Smooth muscle cell of the brain vasculature (primary cell): ENCODE measurements at places on chromosomes 5 and 9.
A peak's percentile ranks its signal among the peaks of the same experiment; 100 is the strongest.

DNA sequence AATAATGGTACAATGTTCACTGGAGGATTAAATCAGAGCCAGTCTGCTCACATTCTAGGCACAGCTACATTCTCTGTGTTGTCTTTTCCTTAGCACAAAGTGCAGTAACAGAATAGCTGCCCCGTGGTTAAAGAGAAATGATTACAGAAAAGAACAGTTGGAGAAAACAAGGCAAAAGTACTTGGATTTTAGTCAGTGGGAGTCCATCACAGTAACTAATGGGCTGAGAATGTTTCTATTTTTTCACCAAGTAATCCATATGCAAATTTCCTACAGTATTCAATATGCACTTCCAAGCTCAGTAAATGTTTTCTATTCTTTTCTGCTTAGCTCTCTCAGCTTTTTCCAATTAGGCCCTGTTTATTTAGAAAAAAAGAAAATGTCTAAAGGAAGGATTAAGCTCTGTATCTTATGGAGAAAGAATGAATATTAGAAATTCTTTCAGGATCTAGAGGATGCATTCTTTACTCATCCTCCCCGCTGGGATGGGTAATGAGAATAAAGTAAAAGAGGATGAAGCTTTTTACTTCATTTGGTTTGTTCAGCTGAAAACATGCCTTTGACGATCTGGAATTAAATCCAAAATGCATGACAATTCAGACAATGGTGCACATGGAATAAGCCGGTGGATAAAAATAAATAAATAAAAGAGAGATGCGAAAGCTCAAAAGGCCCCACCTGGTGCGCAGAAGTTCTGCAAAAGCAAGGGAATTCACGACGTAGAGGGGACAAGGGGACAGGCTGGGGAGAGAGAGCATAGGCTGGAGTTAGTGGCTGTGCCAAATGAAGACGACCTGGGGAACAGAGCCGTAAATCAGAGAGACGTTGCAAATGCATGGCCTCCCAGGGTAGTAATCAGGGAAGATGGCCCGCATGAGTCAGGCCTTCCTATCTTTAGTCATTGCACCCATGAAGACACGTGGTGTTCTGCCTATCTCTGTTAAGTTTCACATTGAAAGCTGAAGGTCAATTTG is 345.2 kb downstream of the GLIS3 start:
- no peak for DNase-seq

- DNase-seq = no peak
Measured at GRCh38 chr9:134937164-134937555, 19.4 kb upstream of the FCN1 start.

DNA sequence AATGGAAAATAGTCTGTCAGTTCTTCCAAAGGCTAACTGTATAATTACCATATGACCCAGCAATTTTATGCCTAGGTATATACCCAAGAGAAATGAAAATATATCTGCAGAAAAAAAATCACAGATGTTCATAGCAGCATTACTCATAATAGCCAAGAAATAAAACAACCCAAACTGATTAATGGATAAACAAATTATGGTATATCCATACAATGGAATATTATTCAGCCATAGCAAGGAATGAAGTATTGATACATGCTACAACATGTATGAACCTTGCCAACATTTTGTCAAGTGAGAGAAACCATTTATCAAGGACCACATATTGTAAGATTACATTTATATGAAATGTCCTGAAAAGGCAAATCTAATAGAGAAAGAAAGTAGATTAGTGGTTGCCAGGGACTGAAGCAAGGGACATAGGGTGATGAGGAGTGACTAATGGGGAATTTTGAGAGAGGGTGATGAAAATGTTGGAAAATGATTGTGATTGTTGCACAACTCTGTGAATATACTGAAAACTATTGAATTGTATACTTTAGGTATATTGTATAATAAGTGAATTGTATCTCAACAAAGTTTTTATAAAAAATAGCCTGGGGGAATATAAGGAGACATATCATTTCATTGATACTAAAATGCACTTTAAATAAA is 114.4 kb downstream of the PBX3 start:
- DNase-seq = no peak

DNA sequence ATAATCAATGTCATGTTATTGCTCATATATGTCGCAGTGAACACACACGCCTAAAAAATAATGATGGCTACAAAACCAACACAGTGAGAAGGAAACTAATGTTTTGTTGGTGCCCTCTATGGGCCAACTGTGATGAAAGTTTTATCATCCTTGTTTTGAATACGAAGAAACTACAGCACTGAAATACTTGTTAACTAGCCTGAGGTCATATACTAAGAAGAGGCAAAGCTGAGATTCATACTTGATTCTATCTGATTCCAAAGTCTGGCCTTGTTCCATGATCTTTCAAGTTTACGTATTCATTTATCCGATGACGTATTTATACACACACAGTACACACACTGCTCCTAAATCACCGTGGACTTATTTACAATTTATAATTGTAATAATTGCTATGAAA is 16.1 kb upstream of the DRD1 start:
- DNase-seq = no peak

DNA sequence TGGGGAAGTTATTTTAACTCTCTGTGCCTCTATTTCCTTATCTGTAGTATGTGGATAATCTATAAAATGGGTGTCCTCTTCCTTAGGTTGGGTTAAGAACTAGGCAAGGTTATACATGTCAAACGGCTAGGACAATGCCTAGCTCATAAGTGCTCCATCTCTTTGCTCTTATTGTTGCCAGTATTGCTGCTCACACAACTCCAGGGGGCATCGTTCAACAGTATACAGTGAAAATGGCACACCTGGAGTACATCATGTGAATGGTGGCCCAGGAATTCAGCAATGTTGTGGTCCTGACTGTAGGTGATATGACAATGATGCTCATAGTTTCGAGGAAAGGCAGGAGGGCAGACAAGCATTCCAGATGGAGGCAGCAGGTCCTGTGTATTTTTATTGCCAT is 30.1 kb downstream of the SLIT3 start:
- no peak for DNase-seq

- no peak for DNase-seq
Measured at GRCh38 chr9:5518171-5518936, 8.0 kb downstream of the PDCD1LG2 start.

- DNase-seq = no peak
Measured at GRCh38 chr5:19886123-19886917, 101.7 kb downstream of the CDH18 start.

DNA sequence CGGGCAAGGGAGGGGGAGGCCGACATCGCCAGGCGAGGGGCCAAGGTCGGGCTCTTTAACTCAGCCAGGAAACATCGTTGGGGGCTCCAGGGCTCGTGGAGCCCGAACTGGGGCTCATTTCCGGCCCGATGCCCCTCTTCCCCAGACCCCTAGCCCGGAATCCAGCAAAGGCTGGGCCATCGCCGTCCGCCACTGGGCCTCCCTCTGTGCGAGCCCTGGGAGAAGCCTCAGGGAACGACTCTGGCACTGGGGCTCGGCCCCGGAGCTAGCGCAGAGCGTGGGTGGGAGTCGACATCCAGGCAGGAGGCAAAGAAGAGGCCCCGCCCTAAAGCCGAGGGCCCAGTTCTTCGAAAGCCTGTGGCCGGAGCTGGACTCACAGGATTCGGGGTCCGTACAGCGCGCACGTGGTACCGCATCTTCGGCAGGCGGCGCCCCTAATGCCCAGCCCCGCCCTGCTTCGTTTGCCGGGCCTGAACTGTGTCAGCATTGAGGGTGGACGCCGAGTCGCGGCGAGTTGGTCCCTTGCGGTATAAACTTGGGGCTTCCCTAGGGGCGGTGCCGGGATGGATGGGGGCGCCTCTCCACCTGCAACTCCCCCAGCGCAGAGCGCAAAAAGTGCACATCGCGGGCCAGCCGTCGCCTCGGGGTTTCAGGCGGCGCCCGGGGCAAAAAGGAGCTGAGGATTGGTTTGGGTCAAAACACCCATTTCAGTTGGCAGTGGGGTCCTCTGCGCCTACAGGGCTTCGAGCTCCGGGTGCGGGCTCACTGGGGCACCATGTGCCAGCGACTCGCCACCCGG is 3.6 kb upstream of the PAX5 start:
- no peak for DNase-seq

- peak; percentile 36 for DNase-seq
Measured at GRCh38 chr5:121273833-121274433, 577.7 kb upstream of the FTMT start.

GRCh38 chr9:13556656-13557055 is 277.2 kb upstream of the MPDZ start:
- DNase-seq = no peak

DNA sequence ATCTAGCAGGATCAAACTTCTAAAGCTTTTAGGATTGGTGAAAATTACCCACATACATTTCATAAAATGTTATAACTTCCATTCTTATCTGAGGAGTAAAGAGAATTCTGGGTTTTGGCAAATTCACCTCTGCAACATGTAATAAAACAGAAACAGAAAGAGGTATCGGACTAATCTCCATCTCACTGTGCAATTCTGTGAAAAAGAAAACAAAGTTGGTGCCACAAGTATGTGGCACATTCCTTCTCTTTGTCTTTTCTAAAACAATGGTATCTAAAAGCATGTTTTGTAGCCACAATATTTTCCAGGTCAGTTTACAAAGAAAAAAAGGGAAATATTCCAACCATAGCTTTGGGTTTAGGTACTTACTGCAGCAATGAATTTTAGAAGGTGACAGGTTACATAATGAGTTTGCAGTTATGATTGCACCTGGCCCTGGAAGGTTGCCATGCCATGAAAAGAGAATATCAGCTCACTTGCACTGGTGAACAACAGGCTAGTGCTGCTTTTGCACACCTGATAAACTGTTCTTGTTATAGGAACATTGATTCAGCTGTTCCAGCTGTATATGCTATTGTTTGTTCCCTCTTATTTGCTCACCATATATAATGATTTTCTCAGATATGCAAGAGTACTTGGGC is 491.3 kb upstream of the MEF2C start:
- DNase-seq = no peak

DNA sequence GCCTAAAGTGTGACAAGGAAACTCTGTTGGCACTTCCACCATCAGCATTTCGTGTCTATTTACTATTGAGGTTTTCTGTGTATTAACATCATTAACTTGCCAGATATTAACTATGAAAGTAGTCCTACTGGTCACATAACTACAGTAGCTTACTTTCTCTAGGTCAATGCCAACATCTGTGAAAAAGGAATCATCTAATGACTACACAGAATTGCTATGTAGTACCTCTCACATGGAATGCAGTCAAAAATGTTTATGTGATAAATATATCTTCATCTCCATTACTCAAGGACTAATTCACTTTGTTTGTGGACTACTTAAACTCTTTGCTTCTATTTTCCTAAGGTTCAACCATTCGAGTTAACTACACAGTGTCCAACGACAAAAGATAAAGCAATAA is 2.1 kb downstream of the SCAI start:
- DNase-seq = no peak

- DNase-seq = no peak
Measured at GRCh38 chr9:16147726-16148125, 594.9 kb downstream of the CCDC171 start.

DNA sequence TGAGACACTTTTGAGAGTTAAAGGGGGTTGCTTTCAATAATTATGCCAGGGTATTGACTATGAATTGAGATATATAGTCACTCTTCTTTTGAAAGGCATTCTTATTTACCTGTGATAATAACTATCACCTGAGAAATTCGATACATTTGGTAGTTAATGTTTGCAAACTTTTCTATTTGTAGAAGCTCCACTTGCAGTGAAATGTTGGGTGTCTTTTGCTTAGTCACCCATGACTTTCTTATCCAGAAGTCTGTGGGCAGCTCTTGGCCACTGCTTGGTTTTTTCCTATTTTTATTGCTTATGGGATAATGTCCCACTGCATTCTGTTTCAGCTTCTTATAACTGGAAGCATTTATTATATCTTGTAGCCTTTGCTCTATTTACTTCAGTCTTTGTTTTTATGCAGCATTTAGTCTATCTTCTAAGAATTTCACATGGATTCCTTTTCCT is 3.9 kb downstream of the MACIR start:
- no peak for DNase-seq
